ENCODE measurements at places on chromosomes 11 and 22. TPM values are rescaled to one million over a fixed set of nuclear protein-coding genes. Genes with fewer than 3 reads are reported as not detected.
A peak's percentile ranks its signal among the peaks of the same experiment; 100 is the strongest.

DNA sequence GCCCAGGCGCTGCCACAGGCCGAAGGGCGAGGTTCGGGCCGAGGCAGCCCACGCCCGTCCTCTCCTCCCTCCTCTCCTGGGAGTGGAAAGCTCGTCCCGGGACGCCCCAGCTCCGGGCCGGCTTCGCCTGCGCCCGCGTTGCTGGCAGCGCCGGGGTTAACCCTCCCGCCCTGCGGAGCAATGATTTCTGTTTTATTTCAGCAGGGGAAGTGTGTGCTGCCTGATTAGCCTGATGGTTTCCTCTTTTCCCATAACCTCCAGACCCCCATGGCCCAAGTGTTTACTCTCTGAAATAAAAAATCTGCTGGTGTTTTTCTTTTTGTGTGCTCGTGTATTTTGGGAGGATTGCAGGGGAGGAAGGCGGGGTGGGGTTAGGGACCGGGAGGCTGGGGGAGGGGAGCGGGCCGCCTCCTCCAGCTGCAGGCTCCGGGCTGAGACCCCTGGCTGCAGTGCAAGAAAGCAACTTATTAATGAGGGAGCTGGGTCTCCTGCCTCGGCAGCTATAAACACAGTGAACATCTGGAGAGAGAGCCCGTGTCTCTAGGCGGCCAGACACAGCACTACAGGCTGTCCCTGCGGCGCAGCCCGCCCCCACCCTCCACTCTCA lies 38.6 kb downstream of the ETS1 start:
- peak; percentile 86 for DNase-seq

Gene SLC22A25
- 0.18 TPM for total RNA-seq

DNA sequence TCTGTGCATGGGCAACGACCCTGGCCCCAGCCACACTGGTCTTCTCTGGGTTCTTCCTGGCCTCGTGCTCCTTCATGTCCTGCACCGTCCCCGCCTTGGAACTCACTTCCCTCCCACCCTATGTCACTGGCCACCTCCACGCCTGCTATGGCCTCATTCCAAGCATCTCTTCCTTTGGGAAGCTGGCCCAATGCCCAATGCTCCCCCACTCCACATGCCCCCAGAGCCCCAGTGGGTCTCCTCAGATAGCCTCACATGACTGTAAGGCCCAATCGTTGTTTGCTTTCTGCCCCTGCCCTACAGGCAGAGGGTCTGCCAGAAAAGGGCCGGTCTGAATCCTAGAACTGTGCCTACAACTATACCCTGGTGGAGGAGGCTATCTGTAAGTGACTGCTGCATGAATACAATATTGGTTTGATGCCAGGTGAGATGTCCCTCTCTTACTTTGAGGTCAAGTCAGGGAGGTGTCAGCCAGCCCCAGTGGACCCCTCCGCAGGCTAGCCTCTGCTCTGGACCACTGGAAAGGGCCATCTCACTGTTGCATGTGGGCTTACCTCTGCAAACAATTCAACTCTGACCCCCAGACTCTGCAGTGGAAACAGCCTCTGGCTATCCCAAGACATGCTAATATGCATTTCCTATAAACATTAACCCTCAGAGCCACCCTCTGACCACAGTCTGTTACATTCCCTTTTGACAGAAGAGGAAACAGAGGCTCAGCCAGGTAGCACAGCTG lies 2.1 kb upstream of the GNAZ start:
- DNase-seq, result peak; percentile 11

GRCh38 chr11:44742508-44743246 lies 15.9 kb downstream of the TSPAN18 start:
- DNase-seq, result no peak

Gene NFAM1
- total RNA-seq, result 0.48 TPM

Gene KRTAP5-2
- total RNA-seq, result not detected

Gene UBQLNL
- not detected for total RNA-seq

DNA sequence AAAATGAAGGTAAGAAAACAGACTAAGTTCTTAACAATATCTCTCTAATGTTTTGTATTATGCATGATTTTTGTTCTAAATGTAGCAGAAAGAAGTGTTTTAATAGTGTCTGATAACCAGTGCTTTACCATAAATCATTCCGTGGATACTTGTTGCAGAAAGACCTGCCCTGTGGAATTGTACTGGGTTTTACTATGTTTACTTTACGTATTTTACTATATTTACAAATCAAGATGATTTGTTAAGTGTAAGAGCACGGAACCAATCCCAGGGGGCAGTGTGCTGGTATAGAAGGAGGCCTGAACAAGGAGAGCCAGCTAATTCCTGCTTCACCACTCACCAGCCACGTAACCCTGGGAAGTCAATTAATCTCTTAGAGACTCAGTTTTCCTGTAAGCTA lies 1.4 kb downstream of the HTR3B start:
- peak; percentile 56 for DNase-seq

Gene SPINDOC
- total RNA-seq, result 106 TPM

Gene NUCB2
- 4.1 TPM for total RNA-seq

Gene PRR33
- not detected for total RNA-seq

Gene AIFM3
- total RNA-seq, result 0.38 TPM
